Effector CD4-positive, alpha-beta T cell (primary cell): ENCODE measurements at places on chromosomes 5 and 9.

- no peak for DNase-seq
Observed at GRCh38 chr5:62593331-62593730, 14.7 kb downstream of the LRRC70 start.

GRCh38 chr5:130400091-130400490 is 495.8 kb downstream of the CHSY3 start:
- DNase-seq = no peak

DNA sequence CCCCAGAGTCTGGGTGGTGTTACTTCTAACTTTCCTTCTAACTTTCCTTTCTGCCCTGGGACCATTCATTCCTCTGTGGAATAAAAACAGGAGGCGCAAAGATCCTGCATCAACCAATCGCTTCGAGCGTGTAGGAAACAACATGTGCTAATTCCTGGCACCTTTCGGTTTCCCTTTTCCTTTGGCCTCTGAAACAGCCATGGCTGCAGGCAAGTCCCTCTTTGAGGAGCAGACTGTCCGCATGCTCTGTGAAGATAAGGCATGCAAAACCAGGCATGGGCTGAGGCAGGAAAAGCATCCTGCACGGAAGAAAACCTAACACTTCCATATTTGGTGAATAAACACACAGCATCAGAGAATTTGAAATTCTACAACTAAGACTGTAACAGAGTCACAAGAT is 128.3 kb downstream of the HSD17B3 start:
- no peak for DNase-seq

GRCh38 chr9:7376833-7377232 is 422.7 kb downstream of the DMAC1 start:
- DNase-seq = no peak

DNA sequence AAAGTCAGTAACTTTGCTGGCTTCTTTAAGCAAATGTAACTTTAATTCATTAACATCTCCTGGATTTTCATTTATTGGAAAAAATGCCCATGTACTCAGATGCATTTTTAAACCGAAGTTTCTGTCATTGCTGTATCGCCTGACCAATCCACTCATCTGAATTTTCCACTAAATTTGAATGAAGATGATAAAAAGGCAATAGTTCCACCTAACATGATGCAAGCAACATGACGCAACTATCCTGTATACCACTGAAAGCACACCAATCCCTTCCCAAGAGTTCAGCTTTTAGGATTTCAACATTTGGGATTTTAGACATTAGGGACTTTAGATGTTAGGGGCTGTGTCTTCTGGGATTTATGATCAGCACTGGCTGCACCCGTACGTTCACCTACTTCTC is 215.6 kb downstream of the KIF4B start:
- DNase-seq = no peak

DNA sequence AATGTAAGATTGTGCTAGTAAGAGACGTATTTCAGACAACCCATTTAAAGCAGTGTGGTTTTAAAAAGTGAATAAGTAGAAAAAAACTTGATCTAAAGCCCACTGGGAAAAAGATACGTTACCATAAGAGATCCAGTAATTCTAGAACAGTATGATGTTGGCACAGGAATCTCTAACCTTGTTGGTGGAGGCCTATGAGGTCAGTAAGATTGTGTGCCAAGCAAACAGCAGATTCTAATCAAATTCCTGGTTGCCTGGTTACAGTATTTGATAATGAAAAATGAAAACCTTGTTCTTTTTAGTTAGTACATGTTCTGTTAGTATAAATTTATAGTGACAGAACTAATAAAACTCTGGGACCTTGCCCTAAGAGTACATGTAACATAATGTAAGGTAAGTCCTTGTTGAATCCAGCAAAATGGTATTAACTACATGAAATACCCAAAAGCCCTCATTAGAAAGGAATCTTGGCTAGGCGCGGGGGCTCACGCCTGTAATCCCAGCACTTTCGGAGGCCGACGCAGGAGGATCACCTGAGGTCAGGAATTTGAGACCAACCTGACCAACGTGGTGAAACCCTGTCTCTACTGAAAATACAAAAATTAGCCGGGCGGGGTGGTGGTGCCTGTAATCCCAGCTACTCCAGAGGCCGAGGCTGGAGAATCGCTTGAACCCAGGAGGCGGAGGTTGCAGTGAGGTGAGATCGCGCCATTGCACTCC is 33.2 kb upstream of the DMXL1 start:
- DNase-seq = no peak

DNA sequence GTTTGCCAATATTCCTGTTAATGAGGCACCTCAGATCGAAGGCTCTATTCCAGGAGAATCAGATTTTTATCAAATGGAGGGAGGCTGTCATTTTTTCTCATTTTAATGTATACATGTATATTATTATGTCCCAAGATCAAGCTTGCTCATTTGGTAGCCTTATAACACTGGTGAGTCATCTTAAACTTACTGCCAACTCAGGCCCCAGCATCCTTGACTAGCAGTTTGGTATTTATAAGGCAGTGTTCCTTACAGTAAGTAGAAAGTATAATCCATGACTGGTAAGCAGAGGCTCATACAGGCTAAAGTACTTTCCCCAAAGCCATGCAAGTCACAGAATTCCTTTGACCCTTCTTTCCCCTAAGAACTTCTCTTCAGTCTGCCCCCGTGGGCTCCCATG is 90.7 kb upstream of the NR3C1 start:
- no peak for DNase-seq

DNA sequence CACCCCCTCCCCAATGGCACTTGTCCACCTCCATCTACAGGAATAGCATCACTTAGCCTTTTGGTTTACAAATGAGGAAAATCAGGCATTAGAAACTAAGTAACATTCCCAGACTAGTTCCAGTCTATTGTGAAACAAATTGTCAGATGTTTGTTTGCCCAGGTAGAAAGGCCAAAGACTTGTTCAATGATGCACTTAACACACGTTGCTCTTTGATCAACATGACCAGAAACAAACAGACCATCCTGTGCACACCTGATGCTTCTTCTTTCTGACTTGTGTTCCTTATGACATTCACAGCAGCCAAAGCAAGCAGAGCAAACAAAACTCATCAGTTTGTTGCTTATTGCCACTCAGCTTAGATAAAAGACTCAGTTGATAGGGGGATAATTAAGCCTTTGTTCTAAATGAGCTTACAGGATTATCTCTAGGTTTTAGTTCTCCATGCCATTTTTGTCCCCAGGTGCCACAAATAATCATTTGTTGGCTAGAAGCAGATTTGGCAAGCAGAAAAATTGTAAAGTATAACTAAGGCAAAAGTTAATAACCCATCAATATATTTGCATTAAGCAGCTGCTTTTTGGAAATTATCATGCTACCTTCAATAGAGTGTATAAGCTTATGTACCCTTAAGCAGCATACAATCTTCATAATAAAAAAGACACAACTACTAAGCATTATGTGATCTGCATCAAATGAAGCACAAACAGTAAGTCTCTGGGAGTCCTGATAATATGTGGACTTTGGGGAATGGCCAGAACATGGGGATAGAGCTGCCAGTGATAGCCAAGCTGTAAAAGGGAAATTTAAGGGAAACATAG is 26.3 kb upstream of the FST start:
- DNase-seq = no peak

DNA sequence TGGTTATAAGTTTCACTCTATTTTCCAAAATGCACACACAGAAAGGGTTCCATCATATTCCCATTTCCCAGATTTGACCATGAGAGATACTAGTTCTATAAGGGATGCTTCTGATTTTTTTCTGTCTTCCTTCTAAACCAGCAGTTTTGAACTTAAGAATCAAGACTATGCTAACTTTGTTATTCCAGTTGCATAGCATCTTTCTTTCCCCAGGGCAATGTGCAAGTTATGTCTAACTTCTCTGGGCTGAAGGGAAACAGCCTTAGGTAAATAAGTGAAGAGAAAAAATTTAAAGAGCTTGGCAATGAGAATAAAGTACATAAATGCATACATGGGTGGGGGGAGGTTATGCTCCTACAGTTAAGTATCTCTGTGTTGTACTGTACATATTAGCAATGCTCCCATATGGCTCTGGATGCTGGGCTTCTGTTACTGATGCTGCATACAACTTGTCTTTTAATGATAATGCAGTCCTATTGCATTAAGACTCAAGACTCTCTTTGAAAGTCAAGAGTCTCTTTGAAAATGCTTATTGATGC is 125.8 kb upstream of the SLC12A2 start:
- DNase-seq = no peak

DNA sequence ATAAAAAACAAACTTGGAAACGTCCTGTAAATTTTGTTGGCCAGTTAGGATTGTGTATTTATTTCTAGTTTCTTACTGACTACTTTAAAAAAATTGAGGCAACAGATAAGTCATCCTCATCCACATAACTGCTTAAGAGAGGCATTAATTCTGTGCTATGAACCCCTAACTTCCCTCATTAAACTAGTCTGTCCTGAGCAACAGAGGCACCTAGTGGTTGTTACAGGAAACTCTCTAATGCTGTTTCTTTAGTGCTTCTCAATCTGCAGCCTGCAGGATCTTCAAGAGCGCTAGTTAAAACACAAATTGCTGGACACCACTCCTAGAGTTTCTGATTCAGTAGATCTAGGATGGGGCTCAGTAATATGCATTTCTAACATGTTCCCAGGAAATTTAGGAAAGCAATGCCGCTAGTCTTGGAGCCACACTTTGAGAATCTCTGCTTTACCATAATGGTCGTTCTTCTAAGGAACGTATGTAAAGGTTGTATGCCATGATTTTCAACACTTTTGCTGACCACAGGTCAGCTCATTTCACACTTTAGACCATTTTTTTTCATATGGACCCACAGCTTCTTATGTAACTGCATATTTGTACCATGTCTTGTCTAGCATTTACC is 410.1 kb upstream of the SMARCA2 start:
- DNase-seq = no peak

GRCh38 chr9:92133949-92134604 is 18.9 kb upstream of the SPTLC1 start:
- DNase-seq = peak; percentile 64

GRCh38 chr9:28045051-28045450 is 471.8 kb upstream of the C9orf72 start:
- no peak for DNase-seq

DNA sequence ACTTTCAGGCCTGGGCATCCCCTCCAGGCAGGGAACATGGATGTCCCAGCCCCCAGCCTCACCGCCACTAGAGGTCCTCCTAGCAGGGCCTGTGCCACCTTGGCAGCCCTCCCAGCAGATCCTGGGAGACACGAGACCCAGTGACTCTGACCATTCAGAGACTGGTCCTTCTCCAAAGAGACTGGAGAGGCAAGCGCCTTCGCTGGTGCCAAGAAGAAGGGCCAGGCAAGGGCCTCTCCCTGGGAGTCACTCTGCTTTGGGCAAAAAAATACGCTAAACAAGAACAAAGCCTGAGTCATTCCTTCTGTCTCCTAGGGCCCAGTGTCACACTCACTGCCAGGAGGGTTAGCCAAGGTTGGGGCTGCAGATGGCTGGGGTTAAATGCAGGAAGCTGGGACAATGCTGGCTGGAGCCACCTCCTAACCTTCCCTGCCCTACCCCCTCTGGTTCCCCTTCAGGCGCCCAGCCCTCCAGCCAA is 35.3 kb upstream of the SMIM23 start:
- no peak for DNase-seq

GRCh38 chr5:81646469-81646995 is 104.4 kb downstream of the SSBP2 start:
- no peak for DNase-seq

GRCh38 chr9:137383784-137384756 is 38.9 kb downstream of the EXD3 start:
- no peak for DNase-seq

- no peak for DNase-seq
Observed at GRCh38 chr5:40025586-40025985, 600.8 kb upstream of the DAB2 start.

- DNase-seq = no peak
Observed at GRCh38 chr9:109498195-109499092, at the start of gene PTPN3. PTPN3 (minus strand) TSS chr9:109498307; CDS start chr9:109463434, 34,873 bp downstream.

GRCh38 chr5:24226479-24226878 is 418.3 kb downstream of the CDH10 start:
- DNase-seq = no peak

DNA sequence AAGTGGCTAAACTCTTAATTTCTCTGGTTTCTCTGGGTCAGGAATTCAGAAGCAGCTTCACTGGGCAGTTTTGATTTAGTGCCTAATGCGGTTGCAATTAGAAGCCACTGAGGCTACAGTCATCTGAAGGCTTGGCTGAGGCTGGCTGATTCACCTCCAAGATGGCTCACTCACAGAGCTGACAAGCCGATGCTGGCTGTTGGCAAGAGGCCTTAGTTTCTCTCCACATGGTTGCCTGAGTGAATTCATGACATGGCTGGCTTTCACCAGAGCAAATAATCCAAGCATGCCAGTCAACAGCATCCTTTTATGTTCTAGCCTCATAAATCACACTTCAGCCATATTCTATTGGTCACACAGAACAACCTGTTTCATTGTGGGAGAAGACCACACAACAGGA is 2.8 kb upstream of the CDK7 start:
- no peak for DNase-seq

- DNase-seq = no peak
Observed at GRCh38 chr9:128371630-128372117, 500 bp downstream of the URM1 start.
